ENCODE measurements at places on chromosomes 11 and 22.

DNA sequence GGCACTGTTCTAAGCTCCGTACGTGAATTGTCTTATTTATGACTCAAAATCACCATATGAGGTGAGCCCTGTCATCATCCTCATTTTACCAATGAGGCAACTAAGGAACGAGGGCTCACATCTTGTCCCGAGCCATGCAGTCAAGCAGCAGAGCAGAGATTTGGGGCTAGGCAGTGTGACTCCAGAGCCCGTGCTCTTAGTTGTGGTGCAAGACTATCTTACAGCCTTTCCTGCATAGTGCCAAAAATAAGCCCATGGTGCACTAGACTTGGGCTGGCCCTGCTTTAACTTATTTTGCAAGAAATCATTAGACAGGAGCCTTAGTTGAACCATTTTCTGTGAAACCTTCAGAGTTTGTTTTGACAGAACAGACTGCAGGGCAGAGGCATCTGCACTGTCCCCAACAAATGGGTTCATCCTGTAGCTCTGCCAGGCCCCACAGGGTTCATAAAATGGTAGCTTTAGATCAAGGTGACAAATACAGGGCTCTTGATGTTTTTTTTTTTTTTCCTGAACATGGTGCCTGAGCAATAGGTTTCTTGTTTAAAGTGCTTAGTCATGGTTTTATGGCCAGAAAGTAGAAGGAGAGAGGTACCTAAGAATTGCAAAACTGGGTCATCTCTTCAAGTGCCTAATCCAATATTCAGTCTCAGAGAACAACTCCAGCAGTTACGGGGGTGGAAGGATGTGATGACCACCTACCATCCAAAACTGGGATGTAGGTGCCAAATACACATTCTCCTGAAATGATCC is 56.6 kb downstream of the BMAL1 start:
- no peak for DNase-seq

DNA sequence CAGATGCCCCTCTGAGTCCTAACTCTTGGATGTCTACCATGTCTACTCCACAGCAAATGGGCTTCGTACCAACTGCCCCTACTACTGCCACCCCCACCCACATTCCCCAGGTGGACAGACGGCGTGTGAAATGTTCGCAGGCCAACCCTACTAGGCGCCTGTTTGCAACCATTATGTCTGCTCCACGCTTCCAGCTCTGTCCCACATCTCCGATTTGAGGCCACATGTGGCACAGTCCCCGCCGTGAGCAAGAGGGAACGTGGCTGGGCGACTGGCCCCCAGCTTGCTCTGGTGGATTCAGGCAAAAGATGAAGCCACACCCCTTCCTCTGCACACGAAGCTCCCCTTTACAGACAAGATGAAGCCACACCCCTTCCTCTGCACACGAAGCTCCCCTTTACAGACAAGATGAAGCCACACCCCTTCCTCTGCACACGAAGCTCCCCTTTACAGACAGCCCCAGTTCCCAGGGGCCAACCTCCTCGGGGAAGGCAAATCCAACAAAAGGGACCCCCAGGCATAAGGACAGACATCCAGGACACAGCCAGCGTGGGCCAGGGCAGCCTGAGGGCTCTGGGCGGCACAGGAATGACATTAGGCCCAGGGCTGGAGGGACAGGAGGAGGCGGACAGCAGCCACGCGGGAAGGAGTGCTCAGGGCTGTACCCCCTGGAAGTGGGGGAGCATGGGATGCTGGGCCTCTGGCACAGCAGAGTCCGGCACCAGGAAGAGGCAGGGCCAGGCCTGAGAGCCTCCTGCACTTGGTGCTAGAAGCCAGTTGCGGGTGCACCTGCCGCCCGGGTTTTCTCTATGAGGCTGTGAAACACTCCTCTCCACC is 106.2 kb downstream of the SHANK2 start:
- DNase-seq = no peak

DNA sequence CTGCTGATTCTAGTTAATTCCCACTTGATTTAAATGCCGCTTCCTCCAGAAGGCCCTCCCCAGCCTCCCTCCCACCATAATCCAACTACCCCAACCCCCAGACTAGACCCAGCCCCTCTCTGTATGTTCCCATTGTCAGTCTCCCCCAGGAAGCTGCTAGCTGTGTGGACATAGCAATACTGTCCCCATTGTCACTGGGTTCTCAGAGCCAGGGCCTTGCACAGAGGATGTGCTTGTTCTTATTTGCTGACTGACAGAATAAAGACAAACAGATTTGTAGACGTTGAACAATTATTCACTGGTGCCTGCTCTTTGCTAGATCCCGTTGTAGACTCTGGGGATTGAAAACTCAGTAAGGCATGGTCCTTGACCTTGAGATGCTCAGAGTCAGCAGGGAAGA is 45.7 kb upstream of the NAV2 start:
- no peak for DNase-seq

DNA sequence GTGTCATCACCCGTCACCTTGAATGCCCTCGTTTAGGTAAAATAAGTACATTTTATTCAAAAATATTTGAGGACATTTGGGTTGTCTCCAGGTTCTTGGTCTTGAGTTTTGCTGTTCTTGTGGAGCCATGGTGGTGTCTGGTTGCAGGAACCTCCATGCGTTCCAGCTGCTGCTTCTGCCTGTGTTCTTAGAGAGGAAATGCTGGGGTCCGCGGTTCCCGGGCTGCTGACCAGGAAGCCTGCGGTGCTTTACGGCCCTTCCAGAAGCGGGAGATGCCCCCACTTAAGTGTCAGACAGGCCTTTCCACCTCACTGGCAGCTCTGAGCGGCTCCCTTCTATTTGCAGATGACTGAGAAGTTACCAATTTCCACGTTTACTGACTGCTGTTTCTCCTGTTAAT is 66.8 kb downstream of the LRP5 start:
- no peak for DNase-seq

DNA sequence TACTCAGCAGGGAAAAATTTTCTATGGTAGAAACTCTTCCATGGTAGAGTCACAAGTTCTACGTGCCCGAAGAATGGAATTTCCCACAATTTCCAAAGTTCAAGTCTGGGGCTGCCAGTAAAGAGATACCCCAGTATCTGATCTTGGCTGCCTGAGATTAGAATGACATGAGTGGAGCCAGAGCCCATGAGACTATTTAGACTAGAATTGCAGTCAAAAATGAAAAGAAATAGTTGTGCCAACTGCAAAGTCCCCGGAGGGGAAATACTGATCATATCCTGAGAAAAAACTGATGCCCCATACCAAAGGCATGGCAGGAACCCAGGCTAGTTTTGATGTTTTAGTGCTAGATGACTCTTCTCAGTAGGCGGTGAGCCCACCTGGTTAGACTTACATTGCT is 11.2 kb downstream of the MAJIN start:
- no peak for DNase-seq

DNA sequence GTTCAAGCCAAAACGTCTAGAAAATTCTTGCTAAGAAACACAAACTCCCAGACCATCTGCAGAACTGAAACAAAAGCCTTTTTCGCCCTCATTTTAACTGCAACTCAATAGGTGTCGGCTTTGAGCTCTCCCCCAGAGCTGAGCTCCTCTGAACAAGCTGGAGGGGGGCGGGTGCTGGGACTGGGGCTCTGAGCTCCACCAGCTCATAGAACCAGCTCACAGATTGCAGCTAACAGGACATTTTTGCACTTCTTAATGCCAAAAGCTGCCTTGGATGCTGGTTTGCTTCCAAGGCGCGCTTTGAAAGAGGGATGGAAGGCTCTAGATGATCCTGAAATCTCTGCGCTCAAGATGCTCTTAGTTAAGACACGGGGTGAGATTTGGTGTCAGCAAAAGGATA is 6.0 kb upstream of the YWHAH start:
- no peak for DNase-seq

Data from stimulated activated CD4-positive, alpha-beta T cell treated with anti-CD3 and anti-CD28 coated beads, Interleukin-15, amount 100 ng/mL, for 1 hour (primary cell).